ENCODE measurements at places on chromosomes 2 and 18.

DNA sequence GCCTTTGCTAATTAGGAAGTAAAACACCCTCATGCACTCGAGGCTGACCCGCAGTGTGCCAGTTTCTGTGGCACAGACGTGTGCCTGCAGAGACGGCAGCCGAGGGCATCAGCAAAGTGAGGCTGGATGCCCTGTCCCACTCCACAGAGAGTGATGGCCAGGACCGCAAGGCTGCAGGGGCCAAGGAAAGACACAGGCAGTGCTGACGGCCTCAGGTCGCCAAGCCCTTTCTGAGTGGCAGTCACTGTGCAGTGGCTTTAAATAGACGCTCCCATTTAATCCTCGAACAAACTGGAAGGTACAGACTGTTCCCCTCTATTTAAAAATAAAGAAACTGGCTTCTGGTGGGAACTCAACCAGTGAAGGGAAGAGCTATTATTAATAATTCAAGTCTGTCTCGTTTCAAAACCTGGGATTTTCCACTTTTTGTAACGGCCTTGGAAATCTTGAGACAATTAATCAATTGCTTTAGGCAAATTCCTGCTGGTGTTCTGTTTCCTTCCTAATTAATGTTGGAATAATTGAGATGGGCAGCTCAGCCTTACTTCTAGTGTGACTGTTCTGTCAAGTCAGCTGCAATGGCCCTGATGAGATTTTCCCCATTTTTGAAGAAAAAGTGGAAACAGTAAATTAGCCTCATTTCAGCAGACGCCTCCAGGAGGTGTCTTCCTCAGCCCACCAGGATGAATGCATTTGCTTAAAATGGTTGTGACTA lies 644.6 kb upstream of the RAB6C start:
- DNase-seq: no peak

GRCh38 chr2:186976329-186976728 lies 127.4 kb upstream of the ZSWIM2 start:
- DNase-seq: no peak

GRCh38 chr18:33878213-33878612 lies 300.2 kb downstream of the ASXL3 start:
- no peak for DNase-seq

GRCh38 chr2:240898108-240898730 lies 2.3 kb upstream of the MAB21L4 start:
- no peak for DNase-seq

- DNase-seq: no peak
Measured at GRCh38 chr2:112674229-112674628, 28.5 kb downstream of the SLC20A1 start.

GRCh38 chr2:8320311-8321066 lies 361.4 kb upstream of the ID2 start:
- no peak for DNase-seq

- DNase-seq: no peak
Measured at GRCh38 chr2:41791523-41791922, 256.3 kb upstream of the PKDCC start.

DNA sequence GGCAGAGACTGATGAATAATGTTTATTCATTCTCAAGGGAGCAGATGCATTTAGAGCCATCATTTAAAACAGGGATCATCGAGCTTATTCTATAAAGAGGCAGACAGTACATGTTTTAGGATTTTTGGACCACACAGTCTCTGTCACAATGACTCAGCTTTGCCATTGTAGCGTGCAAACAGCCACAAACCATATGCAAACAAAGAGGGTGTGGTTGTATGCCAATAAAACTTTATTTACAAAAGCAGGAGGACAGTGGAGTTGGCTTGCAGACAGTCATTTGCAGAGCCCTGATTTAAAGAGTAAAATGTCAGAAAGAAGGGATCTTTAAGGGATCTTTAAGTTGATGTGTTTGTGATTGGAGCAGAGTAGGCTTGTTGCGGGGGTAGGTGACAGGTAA lies 51.5 kb downstream of the SMIM21 start:
- no peak for DNase-seq

GRCh38 chr2:100882645-100883613 lies 63.0 kb downstream of the NPAS2 start:
- DNase-seq: no peak

GRCh38 chr2:70643715-70644114 lies 90.1 kb upstream of the TGFA start:
- no peak for DNase-seq

DNA sequence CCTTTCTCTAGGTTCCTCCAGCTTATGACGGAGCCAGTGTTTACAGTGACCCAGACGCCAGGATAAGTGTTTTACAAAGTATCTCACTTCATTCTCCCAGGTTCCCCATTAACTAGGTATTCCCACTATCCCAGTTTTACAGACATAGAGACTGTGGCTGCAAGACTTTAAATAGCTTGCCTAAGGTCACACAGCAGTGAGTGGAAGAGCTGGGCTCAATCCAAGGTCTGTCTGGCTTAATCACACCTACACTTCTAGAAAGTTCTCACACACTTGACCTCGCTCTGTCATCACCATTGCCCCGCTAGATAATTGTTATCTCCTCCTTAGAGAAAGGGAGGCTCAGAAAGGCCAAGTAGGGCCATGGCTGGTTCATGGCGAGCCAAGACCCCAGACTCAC lies 110.2 kb downstream of the ANTXR1 start:
- no peak for DNase-seq

DNA sequence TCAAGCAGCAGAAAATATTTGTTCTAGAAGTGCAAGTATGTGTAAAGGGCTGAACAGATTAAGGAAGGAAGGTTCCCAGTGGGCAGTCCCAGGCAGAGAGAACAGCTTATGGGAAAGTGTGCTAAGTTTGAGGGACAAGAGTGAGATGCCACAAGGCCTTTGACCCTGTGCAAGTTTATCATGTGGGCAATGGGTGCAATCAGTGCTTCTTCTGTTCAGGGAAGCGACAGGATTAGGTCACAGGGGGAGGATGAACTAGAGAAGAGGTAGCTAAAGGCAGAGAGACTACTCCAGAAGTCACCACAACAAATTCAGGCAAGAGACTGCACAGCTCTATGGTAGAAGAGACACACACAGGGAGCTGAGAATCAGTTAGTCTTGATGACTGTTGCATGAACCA lies 44.3 kb downstream of the LPIN2 start:
- DNase-seq: no peak

DNA sequence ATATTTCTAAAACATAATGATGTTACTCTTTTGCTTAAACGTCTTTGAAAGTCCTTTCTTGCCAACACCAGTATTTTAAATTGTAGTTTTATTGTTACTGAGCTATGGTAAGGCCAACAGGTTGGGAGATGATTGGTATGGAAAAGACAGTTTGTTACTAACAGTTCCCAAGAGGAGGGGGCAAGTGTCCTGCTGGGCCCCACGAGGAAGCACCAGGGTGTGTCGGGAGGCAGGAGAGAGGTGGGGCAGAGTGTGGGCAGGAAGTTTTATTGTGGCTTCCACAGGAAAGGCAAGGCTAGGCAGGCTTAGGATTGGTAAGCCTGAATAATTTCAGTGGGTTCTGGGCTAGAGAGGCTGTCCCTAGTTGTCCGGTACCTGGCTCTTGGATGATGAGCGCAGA lies 134.3 kb downstream of the SOCS6 start:
- no peak for DNase-seq

DNA sequence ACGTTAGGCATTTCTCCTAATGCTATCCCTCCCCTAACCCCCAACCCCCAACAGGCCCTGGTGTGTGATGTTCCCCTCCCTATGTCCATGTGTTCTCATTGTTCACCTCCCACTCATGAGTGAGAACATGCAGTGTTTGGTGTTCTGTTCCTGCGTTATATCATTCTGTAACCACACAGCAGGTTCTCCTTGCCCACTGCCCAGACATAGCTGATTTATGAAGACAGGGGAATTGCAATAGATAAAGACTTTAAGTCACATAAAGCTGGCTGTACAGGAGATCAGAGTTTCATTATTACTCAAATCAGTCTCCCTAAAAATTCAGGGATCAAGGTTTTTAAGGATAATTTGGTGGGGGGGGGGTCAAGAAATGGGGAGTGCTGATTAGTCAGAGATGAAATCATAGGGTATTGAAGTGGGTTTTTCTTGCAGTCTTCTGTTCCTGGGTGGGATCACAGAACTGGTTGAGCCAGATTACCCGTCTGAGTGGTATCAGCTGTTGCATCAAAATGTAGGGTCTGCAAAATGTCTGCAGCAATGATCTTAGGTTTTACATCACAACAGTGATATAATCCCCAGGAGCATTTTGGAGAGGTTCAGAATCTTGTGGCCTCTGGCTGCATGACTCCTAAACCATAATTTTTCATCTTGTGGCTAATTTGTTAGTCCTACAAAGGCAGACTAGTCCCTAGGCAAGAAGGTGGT lies 392.1 kb upstream of the KCNJ3 start:
- no peak for DNase-seq

DNA sequence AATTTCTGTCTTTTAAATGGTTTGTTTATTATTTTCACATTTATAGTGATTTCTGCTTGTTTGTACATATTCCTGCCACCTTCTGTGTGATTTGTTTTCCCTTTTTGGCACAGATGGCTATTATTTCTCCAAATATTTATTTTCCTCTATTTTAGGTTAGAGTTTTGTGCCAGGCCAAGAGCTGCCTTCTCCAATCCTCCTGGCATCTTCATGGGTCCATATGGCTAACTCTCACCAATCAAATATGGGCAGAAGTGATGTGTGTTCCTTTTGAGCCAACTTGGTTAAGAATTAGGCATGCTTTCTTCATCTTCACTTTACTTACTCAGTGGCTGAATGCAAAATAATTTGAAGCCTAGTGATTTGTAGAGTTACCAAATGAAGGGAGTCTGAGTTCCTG lies 697.1 kb upstream of the CELF4 start:
- no peak for DNase-seq

GRCh38 chr2:201955702-201956141 lies 77.9 kb upstream of the FZD7 start:
- DNase-seq: no peak

GRCh38 chr2:230016844-230017243 lies 51.9 kb downstream of the SLC16A14 start:
- DNase-seq: no peak

DNA sequence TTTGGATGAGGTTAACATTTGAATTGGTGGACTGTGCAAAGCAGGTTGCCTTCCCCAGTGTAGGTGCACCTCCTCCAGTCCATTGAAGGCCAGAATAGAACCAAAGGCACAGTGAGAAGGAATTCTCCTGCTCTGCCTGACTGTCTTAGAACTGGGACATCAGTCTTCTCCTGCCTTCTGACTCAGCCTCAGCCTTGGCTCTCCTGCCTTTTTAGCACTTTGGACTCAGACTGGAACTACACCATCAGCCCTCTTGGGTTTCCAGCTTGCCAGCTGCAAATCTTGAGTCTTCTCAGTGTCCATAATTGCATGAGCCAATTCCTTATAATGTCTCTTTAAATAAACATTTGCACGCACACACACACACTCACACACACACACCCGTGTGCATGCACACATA lies 8.0 kb upstream of the TMEM177 start:
- DNase-seq: no peak

DNA sequence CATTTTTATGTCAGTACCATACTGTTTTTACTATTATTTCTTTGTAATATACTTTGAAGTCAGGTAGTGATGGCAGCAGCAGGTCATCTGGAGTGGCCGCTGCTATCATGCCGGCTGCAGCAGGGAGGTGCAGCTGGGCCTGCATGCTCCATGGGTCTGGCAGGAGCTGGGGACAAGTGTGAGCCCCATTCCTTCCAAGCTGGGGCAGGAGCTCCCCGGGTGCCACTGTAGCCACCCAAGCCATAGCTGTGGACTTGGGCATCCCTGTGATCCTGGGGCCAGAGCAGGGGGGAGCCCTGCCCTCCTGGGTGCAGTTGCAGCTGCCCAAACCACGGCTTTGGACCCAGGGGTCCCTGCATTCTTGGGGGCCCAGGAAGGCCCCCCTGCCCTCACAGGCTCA lies 59.2 kb downstream of the CSRNP3 start:
- DNase-seq: no peak

DNA sequence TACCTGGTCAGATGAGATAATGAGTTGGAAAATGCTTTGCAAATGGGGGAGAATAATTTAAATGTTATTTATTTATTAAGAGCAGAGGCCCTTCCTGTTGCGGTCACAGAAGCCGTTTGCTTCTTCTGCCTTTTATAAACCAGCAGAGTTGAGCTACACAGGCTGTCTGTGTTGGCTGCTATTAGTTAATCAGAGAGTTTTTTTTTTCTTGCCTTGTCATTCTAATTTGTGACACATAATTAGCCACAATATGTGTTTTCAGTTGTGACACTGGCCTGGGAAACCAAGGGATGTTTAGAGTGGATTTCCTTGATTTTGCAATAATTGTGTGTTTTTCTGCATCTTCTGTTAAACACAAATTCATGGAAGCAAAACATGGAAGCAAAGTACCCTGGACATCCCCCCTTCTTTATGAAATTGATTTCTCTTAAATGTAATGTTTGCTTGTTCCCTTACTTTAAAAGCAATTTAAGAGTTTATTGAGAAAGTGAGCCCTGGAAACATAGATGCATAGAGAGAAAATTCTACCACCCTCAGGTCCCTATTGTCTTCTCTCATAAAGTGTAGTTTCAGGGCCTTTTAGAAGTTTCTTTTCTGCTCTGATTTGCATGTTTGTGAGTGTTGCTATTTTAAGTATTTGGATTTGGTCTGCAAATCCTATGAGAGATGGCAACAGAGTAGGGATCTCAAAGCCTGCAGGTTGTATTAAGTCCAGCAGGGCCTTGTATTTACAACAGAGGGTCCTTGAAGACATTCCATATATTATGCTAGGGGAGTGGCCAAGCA lies 22.8 kb upstream of the IL37 start:
- DNase-seq: no peak

DNA sequence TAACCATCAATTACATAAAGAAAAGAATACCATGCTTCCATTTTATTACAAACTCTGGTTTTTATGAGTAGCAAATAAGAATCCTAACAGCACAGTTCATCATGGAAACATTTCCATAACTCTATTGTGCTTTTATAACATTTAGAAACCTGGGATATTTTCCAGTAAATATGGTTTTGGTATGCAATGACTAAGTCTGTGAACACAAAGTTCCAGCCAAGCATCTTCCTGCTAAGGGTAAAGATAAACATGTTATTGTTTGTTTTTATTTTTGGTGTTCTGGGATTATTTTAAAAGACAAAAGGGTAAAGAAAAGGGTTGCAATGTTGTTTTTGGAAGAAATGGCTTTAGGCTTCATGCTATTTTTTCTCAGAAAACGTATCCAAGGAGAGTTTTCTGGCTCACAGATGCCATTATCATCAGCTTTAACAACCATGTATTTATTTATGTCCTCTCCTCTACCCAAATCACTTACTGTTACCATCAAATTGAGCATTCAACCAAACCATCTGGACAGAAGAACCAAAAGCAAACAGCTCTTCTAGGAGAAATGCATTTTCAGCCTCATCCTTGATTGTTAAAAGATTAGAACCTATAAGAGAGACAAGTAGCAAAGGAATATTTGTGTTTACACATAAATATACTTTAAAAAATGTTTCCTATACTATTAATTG lies 116.0 kb downstream of the PLA2R1 start:
- no peak for DNase-seq

GRCh38 chr2:240397924-240398645 lies 37.4 kb upstream of the GPC1 start:
- no peak for DNase-seq

- no peak for DNase-seq
Measured at GRCh38 chr2:145268931-145269330, 749.0 kb upstream of the ZEB2 start.

Measured in fibroblast of skin of left biceps (primary cell).